NCI-H748 treated with DMSO at 0.1 percent for 48 hours (cell line): ENCODE measurements at places on chromosomes 5 and 9.

DNA sequence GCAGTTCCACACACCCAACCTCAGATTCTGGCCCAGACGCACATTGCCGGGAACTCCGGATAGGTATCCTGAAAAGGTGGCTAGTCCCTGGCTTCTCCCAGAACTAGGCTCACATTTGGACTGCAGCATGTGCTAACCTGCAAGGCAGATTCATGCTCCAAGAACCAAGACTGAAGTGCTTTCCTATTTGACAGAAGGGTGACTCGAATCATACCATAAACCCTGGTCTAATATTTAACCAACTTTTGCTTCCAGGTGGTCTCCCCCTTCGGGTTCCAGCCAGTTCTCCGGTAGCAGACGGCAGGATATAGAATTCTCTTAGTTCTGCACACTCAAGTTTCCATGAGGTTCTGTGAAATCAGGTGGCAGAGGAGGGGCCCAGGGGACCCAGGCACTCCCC is 7.6 kb downstream of the PTGES start:
- DNase-seq: no peak

GRCh38 chr9:25917731-25918362 is 239.6 kb upstream of the TUSC1 start:
- no peak for DNase-seq

DNA sequence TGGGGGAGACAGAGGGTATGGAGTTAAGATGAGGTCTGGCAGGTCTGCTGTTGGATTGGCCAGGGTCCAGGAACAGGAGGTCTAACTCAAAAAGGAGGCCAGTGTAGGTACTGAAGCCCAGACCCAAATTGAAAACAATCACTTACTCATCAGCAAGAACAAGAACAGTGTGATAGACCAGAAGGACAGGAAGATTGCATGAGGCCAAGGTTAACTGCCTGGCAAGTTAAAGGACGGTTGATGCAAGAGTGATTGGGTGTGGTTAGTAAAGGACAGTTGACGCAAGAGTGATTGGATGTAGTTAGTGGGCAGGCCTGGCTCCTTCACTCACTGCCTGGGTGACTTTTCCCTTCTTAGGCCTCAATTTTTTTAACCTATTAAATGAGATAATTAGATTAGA is 132.6 kb downstream of the PDZD2 start:
- DNase-seq: no peak

DNA sequence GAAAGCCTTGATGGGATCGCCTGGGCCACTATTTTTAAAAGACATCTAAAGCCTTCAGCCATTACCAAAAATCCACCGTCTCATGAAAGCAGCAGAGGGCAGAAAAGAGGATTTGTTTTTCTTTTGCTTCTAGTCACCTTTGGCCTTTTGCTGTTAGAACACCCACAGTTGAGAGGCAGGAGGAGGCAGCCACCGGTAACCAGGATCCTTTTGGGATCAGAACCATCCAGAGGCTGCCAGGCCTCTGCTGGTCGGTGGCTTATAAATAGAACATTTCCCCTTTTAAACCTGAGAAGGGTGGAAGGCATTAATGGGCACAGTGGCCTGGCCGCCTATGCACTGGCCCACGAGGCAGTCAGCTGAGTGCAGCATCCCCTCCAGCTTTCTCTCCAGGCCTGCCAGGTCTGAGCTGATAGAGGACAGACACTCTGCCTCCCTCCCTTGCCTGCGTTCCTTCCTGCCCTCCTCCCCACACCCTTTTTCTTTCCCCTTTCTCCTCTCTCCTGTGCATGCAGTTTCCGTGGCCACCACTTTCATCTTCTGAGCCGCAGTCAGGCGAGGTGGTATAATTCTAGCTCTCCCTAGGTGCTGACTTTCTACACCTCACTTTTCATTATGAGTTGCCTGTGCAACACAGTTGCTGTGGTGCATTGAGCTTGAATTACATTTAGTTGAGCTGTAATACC is 253.4 kb downstream of the ARHGAP26 start:
- no peak for DNase-seq

GRCh38 chr5:42641336-42642005 is 115.1 kb upstream of the CCDC152 start:
- no peak for DNase-seq

DNA sequence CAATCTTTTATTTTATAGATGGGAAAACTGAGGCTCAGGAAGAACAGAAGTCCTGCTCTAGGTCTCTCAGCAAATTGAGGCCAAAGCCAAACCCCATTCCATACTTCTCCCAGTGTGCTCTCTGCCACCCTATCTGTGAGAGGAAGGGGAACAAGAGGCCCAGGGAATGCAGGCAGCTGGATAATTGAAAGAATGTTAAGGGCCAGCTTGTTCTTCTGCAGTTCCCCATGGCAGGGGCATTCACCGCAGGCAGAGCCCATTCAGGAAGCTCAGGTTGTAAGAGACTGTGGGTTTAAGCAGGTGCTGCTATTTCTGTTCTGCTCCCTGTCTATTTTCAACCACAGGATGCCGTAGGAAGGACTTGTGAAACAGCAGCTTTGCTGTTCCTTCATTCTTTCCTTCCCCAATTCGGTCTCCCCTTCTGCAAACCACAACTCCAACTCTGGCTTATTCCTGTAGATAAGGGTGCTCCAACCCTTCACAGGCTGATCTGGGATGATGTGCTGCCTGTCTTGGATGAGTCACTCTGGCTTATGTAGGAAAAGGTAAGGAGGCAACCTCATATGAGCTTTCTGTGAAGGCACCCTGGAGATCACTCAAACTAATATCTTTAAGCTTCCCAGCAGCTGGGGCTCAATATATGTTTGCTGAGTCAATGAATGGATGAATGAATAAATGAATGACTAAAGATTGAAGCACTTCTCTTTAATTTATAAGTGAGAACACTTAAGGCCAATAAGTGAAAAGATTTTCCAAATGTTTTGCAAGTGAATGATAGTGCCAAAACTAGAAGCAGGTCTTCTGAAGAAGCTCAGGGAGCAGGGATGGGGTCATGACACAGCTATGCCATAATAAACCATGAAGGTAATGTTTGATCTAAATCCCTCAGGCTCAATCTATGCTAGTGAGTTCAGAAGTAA is 377.6 kb downstream of the BRINP1 start:
- DNase-seq: no peak

DNA sequence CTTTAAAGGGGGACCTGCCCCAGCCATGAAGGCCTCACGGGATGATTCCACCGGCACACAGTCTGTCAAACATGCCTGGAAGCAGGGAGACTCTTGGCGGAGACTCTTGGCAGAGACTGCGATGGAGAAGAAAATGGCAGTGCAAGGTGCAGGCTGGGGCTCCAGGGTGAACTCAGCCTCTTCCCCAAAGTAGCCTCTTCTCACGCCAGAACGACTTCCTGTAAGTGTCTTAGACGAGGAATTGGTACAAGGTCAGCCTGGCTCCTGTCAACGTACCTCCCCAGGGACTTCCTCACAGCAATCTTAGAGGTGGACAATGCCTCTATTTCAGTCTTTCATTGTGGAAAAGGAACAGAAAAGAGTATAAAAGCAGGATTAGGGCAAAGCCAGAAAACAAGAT is 109.3 kb downstream of the UGCG start:
- DNase-seq: no peak

GRCh38 chr5:103452666-103453065 is 109.9 kb downstream of the NUDT12 start:
- no peak for DNase-seq

DNA sequence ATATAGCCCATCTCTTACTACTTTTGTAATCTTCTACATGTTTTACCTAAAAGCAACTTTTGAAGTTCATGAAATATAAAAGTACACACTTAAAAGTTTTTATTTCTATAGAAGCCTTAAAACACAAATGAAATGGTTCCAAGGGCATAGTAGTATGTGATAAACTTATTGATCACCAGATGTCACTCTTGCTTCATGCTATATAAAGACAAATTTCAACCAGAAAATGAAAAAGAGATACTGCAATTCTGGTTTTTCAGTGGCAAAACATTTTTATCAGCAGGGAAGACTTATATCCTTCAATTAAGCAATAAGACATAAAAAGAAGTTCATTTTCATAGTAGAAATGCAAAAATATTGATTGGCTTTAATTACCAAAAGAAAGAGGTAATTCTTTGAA is 69.4 kb upstream of the FBXL17 start:
- DNase-seq: no peak

GRCh38 chr9:3023449-3023848 is 179.6 kb upstream of the PUM3 start:
- DNase-seq: no peak
